ENCODE measurements at places on chromosomes 6 and 20.
A peak's percentile ranks its signal among the peaks of the same experiment; 100 is the strongest.

GRCh38 chr6:148857798-148858390 lies 111.1 kb downstream of the UST start:
- DNase-seq, result no peak

- no peak for DNase-seq
Observed at GRCh38 chr6:131164506-131164905, 29.2 kb downstream of the AKAP7 start.

GRCh38 chr20:63103402-63104311 lies 96.9 kb upstream of the BHLHE23 start:
- DNase-seq, result peak; percentile 23

- no peak for DNase-seq
Observed at GRCh38 chr6:80641591-80641990, 535.1 kb downstream of the BCKDHB start.

DNA sequence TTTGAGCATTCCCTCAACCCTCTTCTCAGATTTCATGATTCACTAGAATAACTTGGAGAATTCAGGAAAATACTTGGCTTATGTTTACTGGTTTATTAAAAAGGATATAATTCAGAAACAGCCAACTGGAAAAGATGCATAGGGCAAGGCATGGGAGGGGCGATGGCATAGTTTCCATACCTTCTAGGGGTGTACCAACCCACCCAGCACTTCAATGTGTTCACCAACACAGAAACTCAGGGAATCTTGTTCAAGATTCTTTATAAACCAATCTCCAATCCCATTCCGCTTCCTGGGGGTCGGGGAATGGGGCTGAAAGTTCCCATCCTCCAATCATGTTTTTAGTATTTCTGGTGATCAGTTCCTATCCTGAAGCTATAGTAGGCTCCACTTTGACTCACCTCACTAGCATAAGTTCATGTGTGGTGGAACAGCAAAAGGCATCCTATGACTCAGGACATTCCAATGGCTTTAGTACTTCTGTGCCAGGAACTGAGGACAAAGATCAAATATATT lies 164.4 kb downstream of the SIM1 start:
- DNase-seq, result no peak

DNA sequence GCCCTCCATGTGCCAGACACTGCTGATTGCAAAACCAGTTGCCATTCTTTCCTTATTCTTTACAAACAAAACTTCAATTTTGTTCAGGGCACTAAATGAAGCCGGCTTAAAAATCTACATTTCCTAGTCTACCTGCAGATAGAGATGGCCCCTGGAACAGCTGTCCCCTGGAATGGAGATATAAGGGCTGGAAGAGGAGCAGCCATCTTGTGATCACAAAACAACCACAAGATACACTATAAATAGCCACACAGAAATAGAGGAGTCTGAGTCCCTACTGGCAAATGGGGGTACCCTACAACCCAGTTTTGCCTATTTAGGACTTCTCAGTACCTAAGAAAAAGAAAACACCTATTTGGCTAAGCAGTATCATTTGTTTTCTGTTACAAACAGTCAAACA lies 115.9 kb upstream of the BEND6 start:
- DNase-seq, result no peak

DNA sequence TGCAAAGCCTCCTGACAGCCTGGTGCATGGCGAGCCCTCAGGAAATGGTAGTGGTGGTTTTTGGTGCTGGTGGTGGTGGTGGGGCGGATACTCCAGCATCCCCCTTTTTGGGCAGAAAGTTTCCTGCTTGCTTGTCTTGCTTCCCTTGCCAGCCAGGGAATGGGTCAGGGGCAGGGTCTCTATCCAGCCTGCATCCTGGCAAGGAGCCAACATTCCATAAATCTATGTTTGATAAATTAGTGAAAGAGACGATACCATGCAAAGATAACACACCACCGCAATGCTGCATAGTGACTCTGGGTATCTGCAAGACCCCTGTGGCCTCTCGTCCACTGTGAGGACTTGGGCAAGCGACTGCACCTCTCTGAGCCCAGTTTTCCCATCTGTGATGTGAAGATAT lies 246.2 kb downstream of the LRFN2 start:
- DNase-seq, result no peak

DNA sequence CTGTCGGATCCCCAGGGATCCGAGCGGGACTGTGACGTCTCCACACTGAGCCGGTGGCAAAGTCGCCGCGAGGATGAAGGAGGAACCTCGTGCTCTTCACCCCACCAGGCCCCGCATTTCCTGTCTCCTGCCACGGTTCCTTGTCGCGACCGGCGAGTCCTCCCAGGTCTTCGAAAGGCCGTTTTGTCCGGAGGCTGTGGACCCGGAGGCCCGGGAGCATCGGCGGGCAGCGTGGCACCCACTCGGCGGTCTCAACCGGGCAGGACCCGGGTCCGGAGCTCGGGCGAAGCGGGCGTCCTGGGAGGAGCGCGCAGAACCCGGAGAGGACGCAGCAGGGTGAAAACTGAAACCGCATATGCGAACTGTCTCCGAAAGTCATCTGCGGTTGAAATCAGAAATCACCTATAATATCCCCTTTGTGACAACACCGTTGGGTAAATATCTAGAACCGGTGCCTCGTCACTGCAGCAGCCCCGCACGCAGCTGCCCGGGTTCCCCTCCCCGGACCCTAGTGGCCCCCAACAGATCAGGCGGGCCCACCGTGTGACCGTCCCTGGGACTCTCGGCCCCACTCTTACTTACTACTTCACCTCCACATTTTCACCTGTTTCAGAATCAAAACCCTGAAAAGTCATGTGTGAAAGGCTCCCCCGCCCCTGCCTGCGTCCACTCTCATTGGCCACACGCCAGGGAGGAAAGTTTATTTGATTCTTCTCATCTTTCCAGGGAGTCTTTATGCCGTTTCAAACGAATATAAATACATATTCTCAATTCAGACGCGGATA lies 3.1 kb upstream of the ULBP2 start:
- DNase-seq, result peak; percentile 64

GRCh38 chr20:41049451-41049850 lies 20.8 kb downstream of the TOP1 start:
- no peak for DNase-seq

DNA sequence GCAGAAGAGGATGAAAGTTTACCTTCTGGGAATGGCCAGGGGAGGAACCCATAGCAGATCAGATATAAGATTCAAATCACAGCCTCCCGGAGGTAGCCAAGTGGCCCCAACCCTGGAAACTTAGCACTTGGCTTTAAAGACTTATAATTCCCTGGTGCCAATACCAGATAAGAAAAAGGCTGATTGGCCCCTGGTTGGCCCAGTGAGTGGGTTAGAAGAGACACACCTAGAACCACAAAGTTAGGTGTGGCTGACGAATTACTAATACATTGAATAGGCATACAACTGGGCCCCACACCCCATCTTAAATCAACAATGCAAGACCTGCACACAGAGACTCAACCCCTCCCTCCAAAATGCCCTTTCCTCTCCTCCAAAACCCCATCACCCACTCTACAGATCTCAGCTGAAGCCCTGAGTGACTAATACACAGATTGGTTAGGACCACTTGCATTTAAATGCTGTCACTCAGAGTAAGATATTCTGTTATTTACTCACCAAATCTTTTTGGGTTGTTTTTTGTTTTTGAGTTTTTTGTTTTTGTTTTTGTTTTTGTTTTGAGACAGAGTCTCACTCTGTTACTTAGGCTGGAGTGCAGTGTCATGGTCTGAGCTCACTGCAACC lies 315.4 kb upstream of the JARID2 start:
- DNase-seq, result no peak

DNA sequence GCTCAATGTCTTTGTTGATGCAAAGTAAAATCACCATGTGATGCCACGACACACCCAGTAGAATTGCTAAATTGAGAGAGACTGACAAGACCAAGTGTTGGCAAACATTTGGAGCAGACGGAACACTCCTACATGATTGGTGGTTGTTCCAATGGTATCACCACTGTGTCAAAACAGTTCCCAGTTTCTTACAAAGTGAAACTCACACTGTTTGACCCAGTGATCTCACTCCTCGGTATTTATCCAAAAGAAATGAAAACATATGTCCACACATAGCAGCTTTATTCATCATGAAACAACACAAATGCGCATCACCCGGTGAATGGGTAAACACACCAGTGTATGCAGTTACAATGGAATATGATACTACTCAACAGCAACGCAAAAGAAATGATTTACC lies 74.0 kb upstream of the SULF2 start:
- no peak for DNase-seq

- no peak for DNase-seq
Observed at GRCh38 chr6:101541894-101542293, 148.4 kb downstream of the GRIK2 start.

DNA sequence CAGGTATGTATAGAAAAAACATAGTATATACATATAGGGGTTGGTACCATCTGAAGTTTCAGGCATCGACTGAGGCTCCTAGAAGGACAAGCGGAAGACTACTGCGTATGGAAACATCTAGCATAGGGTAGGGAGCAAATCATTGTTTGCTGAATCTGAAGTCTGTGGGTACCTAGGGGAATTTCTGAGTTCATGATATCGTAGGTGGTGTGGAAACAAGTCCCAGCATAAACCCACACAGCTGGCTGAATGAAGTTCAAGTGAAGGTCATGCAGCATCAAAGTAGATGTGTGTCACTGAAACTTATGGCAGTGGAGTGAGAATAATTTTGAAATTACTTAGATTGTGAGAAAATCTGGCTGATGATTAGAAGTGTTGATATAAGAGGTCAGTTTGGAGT lies 39.4 kb downstream of the MAP7 start:
- DNase-seq, result no peak

GRCh38 chr20:50089140-50089786 lies 23.7 kb downstream of the UBE2V1 start:
- DNase-seq, result no peak

DNA sequence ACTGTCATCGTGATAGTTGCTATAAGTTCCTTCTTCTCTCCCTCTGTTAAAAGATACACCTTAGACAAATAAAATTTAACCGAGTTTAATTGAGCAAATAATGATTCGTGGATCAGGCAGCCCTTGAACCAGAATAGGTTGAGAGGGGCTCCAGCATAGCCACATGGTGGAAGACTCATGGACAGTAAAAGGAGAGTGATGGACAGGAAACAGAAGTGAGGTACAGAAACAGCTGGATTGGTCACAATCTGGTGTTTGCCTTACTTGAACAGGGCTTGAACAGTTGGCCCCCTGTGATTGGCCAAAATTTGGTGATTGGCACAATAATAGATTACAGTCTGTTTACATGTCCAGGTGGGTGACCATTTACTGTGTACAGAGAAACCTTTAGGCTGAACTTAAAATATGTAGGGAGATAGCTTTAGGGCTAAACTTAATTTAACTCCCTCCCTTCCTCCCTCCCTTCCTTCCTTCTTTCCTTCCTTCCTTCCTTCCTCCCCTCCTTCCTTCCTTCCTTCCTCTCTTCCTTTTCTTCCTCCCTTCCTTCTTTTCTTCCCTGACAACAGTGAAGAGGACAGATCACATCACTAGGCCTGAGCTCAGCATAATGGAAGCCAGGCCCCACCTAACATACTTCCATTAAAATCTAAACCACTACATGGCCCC lies 531.8 kb upstream of the JARID2 start:
- no peak for DNase-seq

Data from central memory CD8-positive, alpha-beta T cell (primary cell).